ENCODE measurements at places on chromosomes 5 and 9.

DNA sequence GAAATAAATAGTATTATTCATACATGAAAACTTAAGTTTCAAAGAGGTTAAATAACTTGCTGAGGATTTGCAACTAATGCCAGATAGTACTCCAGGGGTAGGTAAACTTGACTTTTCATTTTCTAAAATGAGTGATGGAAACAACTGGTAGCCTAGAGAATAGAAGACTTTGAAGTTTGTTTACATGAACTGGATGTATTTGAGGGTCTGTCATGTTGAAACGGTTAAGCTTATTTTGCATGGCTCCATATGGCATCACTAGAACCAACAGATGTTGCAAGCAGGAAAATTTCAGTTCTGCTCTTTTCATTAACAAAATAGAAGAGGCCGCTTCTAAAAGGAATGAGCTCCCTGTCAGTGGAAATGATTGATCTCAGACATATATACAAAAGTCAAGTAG lies 105.1 kb upstream of the SGCD start:
- no peak for DNase-seq

DNA sequence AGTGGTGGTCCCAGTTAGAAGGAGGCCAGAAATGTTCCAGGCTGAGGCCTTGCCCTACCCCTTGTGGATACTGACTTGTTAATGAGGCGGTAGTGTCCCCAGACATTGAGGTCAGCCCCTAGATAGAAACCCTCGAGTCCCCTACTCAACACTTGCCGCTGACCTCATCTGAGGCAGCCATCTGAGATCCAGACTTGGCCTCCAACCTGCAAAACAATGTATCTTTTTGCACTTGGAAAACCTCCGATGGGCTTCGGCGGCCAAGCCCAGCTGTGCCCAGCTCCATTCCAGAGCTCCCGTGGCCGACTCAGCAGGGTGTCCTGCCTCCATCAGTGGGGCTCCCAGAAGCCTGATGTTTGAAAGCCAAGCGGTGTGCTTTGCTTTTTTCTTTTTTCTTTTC lies 122.1 kb downstream of the WNK2 start:
- no peak for DNase-seq

- DNase-seq, result no peak
Observed at GRCh38 chr5:16953729-16954128, 17.6 kb upstream of the MYO10 start.

DNA sequence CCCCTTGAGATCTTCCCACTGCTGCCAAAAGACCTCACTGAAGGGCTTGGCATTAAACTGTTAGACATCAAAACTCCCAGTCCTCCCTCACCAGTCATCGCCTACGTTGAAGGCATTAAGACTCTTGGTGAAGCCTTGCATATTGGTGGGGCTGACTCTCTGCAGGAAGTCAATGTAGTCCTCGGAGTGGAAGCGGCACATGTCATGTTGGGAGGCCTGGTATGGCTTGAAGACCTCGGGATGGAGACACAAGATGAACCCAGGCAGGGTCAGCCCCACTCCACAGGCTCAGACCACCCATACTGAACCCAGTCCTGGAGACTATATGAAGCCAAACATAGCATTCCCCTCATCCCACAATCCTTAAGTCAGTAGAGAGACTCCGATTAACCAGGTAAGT lies 1.9 kb downstream of the HDAC3 start:
- no peak for DNase-seq

DNA sequence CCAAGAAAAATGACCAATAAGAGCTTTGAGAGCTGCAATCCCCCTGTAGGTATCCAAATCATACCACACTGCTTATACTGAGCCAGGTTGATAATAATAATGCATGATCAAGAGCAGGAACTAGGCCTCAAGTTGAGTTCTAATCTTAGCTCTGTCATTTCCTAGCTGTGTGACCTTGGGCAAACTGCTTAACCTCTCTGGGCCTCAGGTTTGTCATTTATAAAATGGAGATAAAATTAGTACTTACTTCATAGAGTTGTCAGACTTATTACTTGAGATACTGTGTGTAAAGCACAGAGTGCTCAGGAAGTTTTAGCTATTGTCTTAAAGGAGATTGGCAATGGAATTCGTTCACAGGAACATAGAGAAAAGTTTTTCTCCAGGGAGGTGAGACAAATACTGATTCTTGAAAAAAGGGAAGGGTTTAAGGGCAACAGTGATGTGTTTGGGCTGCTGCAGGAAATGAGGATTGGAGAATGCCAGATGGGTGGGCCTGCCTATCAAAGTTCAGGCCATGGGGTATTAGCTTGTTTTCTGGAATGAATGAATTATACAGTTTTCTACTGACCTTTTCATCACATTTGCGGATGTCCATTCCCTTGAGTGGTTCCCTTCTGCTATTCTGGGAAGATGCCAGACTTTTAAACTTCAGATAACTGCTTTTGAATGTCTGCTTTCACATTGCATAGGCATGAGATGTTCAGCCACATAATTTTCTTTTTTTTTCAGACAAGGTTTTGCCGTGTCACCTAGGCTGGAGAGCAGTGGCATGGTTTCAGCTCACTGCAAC lies 10.2 kb upstream of the ATP6V0E1 start:
- no peak for DNase-seq

- DNase-seq, result no peak
Observed at GRCh38 chr5:135140446-135141204, 106.6 kb upstream of the PITX1 start.

DNA sequence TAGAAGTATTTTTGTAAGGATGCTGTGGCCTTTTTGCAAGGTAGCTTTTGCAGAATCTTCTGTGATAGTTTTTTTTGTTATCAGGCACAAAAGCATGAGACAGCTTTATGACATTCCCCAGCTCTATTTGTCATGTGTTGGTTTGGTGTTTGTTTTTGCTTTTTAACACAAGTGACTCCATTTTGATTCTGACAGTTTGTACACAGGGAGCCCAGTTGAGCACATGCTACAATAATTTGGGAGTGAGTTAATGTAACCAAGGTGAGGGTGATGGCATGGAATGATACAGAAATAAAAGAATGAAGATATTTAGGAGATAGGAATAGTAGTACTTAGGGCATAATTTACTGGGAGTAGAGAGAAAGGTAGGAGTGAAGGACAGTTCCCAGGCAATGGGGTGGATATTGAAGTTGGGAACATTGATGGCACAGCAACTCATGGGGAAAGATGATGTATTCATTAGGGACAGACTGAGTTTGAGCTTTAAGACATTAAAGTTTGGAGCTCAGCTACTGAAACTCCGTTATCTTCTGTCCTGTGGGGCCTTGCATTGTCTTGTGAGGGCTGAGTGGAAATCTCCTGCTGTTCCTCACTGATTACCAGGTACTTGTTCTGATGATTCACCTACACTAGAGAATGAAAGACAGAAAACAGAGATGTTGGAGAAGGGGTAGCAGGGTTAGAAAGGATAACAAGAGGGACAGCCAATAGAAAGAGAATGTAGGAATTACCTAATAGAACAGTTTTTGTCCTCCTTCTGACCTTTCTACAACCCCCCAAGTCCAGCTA lies 88.3 kb upstream of the CCDC112 start:
- DNase-seq, result no peak

- DNase-seq, result no peak
Observed at GRCh38 chr9:89564346-89564878, 40.4 kb upstream of the GADD45G start.

DNA sequence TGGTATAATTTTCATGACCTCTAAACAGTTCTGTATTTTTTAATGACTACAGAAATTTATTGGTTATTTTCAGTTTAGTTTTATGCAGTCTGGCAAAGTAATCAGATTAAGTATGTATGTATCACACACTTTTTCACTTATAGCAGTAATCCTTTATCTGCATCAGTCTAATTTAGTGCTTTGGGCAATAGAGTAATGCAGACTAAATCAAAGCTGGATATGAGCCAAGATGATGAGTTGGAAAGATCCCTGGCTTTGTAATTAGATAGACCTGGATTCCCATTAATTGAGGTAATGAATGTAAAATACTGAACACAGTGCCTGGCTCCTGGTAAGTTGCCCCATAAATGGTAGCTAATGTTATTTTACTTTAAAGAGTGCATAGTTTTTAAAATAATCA lies 215.4 kb upstream of the TLX3 start:
- DNase-seq, result no peak
